ENCODE measurements at places on chromosomes 2 and 18.

DNA sequence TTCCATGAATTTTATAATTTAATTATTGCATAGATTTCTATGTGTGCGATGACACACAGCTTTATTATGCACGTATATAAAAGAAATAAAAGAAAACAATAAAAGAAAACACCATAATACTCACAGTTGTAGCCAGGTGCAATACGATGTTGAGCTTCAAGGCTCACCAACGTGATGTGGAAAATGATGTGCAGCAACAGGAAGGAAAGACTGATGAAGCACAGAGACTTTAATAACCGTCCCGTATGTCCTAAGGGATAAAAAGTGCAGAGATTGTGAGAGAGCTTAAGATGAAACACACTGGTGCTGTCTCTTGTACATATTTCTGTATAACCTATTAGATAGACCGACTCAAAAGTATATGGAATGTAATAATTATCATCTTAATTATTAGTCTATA, 170.0 kb downstream of the PIEZO2 start:
- DNase-seq: no peak

DNA sequence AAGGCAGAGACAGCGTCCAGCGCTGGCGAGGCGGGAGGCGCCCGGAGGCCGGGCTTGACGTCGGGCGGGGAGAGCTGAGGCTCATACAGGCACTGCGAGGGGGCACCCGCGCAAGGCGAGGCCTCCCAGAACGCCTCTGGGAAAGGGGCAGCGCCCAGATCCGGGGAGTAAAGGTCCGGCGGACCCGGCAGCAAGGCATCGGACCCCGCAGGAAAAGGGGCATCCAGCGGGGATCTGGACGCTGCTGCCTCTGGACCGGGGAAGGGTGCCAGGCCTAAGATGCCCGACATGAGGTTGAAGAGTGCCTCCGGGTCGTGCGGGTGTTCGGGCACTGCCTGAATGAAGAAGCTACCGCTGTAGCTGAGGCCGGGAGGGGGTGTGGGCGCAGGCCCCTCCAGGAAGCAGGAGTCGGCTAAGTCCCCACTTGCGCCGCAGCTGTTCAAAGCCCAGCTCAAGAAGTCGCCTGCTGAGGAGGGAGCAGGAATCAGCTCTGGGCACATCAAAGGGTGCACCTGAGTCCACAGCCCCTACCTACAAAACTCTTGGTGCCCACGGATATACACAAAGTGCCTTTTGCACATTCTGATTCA, 937 bp downstream of the EGR4 start:
- DNase-seq: no peak

- DNase-seq: no peak
Observed at GRCh38 chr2:173451941-173452340, 97.3 kb downstream of the CDCA7 start.

DNA sequence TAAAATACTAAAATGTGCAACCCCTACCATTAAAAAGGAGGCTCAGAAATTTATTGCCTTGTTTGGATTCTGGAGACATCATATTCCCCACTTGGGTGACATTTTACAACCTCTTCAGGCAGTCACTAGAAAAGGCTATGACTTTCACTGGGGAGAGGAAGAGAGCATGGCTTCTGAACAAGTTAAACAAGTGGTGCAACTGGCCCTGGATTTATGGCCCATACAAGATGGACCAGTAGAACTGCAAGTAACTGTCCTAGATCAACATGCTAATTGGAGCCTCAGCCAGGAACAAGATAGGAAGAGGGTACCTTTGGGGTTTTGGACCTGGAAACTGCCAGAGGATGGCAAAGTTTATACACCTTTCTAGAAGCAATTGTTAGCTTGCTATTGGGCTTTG, 4.0 kb upstream of the DSG2 start:
- DNase-seq: no peak

DNA sequence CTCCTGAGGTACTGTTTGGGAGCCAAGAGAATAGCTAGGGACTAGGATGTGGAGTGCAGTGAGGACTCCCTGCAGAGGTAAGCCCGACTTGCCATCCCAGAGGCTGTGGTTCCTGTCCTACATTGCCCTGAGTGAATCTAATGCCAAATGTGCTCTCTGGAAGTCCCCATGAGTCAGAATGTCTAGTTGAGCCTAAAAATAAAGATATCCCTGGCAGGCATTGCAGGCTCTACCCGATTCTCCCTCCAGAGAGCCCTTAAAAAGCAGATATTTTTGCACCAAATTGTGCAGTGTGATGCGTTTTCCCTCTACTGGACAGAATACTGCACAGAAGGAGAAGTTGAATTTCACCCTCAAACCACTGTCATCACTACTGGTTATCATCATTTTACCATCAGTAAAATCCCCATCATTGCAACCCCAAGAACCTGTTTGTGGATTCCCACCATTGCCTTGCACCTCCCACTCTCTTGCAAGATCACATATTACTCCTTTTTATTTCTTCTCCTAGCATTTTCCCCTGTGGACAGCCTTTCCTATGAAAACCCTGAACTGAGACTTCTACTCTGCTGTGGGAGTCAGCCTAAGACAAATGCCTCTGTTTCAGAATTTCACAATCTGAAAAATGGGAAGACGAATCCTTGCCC, 98.0 kb downstream of the MARCHF4 start:
- no peak for DNase-seq

- DNase-seq: no peak
Observed at GRCh38 chr18:74797577-74798151, 200.0 kb downstream of the ZNF407 start.

DNA sequence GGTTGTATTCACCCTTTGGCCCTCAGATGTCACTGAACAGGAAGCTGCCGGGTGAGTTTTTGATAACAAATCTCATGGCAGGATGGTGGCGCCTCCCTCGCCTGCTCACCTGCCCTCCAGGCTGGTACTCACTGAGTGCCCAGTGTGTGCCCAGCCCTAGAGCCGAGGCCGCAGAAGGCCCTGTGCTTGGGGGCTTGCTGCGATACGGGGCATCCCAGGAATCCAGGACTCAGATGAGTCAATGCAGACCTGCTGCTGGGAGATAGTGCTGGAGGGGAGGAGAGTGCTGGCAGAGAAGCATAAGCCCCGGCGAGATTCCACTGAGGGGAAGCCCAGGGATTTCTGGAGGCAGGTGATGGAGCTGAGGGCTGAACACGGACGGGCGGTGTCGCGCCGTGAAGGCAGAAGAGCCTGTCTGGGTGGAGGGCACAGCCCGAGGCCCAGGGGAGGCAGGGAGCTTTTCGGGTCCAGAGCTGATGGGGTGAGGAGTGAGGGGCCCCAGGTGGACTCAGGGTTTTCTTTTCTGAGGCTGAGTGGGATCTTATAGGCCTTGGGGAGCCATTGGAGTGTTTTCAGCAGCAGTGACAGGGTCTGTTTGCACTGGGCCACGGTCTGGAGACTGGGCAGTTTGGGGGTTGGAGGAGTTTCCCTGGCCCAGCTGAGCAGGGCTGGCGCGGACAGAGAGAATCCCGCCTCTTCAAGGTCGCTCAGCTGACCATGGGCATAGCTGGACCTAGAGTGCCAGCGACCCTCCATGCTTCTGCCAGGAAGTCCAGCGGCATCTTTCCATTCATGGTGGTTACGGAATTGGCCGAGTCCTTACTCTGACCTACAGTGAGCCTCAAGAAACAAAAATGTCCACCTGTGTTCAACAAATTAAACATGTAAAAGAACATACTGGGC, 35.5 kb downstream of the LDLRAD4 start:
- no peak for DNase-seq

- no peak for DNase-seq
Observed at GRCh38 chr2:207375207-207375875, 154.4 kb upstream of the CREB1 start.

- no peak for DNase-seq
Observed at GRCh38 chr2:178280244-178280852, 86.0 kb downstream of the OSBPL6 start.

DNA sequence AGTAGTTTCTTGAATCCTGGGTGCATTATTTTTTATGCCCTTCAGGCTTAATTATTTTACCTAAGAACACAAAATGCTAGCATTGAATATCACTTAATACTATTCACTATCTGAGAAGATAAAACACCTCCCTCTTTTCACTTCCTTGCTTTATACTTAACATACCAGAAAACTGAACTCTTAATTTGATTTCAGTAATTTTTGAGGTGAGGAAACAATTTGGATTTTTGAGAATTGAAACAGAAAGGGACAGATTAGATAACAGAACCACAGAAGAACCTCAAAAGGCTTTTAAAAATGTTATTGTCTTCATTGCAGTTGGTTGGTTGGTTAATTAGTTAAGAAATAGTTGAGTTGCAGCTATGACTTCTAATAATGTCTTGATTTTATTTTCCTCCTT, 69.5 kb downstream of the GPD2 start:
- DNase-seq: no peak

GRCh38 chr2:138649571-138649970, 130.6 kb downstream of the NXPH2 start:
- DNase-seq: no peak

DNA sequence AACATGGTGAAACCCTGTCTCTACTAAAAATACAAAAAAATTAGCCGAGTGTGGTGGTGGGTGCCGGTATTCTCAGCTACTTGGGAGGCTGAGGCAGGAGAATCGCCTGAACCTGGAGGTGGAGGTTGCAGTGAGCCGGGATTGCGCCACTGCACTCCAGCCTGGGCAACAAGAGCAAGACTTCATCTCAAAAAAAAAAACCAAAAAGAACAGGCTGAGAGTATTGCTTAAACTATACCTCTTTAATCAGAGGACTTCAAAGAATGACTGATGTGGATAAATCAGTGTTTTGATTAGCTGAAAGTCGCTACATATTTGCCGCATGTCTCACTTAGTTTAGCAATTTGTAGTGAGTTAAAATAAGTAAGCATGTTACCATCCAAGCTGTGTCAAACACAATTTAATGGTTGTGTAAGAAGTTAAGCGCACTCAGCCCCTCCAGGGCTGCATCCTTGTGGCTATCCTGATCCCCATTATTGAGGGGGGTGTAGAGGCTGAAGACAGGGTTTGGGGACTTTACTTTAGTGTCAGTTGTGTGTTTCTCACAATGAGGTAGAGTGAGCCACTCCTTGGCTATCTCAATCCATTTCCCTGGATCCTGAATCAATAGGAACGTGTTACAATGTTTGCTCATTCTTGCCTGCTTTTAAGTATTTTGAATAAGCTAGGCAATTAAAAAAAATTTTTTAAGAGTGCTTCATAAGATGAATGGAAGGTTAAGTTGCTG, 11.0 kb upstream of the FARP2 start:
- DNase-seq: no peak

GRCh38 chr2:239395524-239395923, 5.3 kb downstream of the HDAC4 start:
- no peak for DNase-seq

GRCh38 chr2:18514526-18515461, 45.7 kb downstream of the RDH14 start:
- no peak for DNase-seq

DNA sequence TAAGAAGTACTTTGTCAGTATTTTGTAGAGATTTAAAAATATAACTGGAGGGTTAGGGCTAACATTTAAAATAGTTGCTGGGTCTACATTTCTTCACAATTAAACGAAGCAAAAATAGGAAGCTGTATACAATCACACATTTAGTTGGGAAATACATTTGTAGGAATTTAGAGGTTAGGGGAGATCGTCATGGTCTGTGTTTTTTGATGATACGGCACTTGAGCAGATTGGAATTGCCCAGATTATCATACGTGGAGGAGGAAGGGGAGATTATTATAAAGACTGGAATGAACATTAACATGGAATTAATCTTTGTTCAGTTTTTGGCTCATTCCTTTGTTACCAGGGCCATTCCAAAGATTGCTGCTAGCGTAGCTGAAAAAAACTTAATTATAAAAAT, 84.6 kb downstream of the MTA3 start:
- no peak for DNase-seq

GRCh38 chr18:2104620-2105462, 466.5 kb downstream of the METTL4 start:
- DNase-seq: no peak

- DNase-seq: peak; percentile 34
Observed at GRCh38 chr18:78725426-78725825, 254.2 kb upstream of the SALL3 start.

GRCh38 chr18:22451796-22452195, 34.1 kb upstream of the CTAGE1 start:
- DNase-seq: no peak

- no peak for DNase-seq
Observed at GRCh38 chr2:176664478-176664877, 395.2 kb downstream of the MTX2 start.

GRCh38 chr2:106053116-106053515, 141.0 kb downstream of the UXS1 start:
- DNase-seq: no peak

- DNase-seq: no peak
Observed at GRCh38 chr2:99285526-99285925, 15.5 kb downstream of the LYG1 start.

GRCh38 chr2:133760376-133760775, 192.1 kb upstream of the NCKAP5 start:
- no peak for DNase-seq

GRCh38 chr2:157431176-157431575, 12.7 kb downstream of the CYTIP start:
- DNase-seq: no peak

- DNase-seq: no peak
Observed at GRCh38 chr2:150605664-150606063, 118.2 kb upstream of the RND3 start.

- no peak for DNase-seq
Observed at GRCh38 chr2:39649511-39649910, 16.2 kb upstream of the TMEM178A start.

- no peak for DNase-seq
Observed at GRCh38 chr2:212477571-212477970, 61.0 kb downstream of the ERBB4 start.

DNA sequence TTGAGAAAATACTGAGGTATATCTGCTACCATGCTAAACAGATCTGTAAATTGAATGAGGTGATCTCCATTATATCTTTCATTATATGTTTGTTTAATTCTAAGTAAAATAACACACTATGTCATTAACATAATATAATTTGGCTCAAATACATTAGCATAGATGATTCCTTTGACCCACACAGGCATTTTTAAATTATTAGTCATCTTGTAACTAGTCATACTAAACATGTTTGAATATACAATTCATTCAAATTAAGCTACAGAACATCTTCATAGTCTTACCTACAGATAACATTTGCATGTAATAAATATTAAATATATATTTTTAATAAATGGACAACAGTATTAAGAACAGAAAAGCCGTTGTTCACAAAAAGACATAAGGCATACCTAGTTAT, 52.7 kb upstream of the KYNU start:
- DNase-seq: no peak

DNA sequence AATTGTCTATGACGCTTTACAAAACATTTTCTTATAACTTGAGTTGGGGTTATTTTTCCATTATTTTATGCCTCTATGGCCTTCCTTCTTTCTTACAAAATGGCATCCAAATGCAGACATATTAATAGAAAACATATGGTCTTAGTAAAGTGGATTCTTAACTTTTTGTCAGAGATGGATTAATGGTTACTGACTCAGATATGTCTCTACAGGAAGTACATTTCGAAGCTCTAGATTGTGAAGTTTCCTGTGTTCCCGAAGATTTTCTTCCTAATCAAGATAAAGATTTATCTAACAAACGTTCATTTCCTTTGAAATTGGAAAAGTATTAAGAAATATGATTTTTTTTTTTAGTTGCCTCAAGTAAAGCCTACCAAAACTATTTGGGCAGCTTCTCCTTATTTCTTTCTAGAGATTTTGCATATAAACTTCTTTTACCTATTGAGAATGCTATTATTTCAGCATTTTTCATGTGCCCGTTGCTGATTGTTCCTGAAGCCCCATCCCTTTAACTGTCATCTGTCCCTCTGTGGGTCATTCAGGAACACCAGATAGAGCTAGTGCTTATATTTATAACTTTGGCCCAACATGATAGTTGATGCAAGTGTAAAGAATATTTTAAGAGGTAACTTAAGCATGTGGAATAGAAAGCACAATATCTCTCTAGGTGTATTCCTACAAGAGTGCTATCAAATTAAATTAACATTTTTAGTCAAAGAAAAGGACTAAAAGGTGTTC, 498.0 kb downstream of the CCDC85A start:
- no peak for DNase-seq

Data from type B pancreatic cell (in vitro differentiated cells).